NCI-H446 treated with DMSO at 0.1 percent for 48 hours (cell line): ENCODE measurements at places on chromosomes 16 and 17.

- DNase-seq = no peak
Observed at GRCh38 chr17:49989518-49989880, 5.5 kb downstream of the DLX3 start.

DNA sequence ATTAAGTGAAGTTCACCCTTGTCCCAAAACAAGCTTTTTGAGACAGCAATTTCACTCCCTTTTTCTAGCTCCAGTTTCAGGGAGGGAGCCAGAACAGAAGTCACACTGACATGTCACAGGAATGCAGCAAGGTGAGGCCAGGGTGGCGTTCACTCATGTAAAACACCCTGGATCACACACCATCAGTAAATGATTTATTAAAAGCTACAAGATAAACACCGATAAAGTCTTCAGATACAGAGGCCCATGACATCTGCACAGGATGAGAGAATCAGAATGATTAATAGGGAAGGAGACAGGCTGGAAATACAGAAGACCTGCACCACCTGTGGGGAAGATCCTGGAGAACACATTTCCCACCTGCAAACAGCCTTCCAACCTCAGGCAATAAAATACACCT, 77.5 kb upstream of the DYNLRB2 start:
- DNase-seq = no peak

DNA sequence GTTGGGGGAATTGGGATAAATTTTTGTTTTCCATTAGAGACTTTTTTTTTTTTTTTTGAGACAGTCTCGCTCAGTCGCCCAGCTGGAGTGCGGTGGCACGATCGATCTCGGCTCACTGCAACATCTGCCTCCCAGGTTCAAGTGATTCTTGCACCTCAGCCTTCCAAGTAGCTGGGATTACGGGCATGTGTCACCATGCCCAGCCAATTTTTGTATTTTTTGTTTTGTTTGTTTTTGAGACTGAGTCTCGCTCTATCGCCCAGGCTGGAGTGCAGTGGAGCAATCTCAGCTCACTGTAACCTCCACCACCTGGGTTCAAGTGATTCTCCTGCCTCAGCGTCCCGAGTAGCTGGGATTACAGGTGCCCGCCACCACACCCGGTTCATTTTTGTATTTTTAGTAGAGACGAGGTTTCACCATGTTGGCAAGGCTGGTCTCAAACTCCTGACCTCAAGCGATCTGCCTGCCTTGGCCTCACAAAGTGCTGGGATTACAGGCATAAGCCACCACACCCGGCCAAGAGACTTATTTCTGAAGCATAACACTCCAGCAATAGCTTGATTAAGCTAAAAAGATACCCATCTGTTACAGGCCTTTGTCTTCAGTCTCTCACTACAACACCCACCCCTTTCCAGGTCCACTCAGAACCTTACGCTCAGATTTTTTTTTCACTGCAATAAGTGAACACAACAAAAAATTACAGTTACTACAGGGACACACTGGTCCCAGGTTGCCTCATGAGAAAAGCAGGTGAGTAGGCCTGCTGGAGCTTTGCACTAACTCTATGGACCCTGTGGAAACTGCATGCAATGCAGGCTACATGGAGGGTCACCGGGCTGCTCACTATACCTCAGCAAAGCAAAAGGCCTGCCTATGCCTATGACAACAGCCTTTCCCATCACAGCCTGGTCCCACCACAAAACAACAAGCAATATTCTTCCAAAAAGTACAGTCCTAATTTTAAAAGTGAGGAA, 34.6 kb downstream of the KANSL1 start:
- DNase-seq = no peak

- peak; percentile 58 for DNase-seq
Observed at GRCh38 chr17:58513965-58514769, at the start of gene MTMR4. Gene MTMR4, minus strand, starts transcription at chr17:58514638. Its CDS starts 231 bp downstream, at chr17:58514407.

GRCh38 chr16:23859713-23860269, 24.0 kb downstream of the PRKCB start:
- no peak for DNase-seq

GRCh38 chr16:10988879-10989278, 44.5 kb downstream of the CLEC16A start:
- no peak for DNase-seq
